ENCODE measurements at places on chromosomes 16 and 17. TPM values are rescaled to one million over a fixed set of nuclear protein-coding genes. Genes with fewer than 3 reads are reported as not detected.
A peak's percentile ranks its signal among the peaks of the same experiment; 100 is the strongest.

The CFAP97D1 gene
- not detected for total RNA-seq

The ATF7IP2 gene
- 19.3 TPM for total RNA-seq

GRCh38 chr16:2881783-2882649, 999 bp upstream of the FLYWCH2 start:
- DNase-seq = peak; percentile 79

- DNase-seq = no peak
These were observed 90.7 kb downstream of the AXIN2 start for GRCh38 chr17:65470783-65471182.

GRCh38 chr16:12305847-12306801, 329.6 kb downstream of the SNX29 start:
- no peak for DNase-seq

- DNase-seq = no peak
These were observed 429.4 kb upstream of the GOT2 start for GRCh38 chr16:59163371-59164055.

Measured in neural progenitor cell (in vitro differentiated cells).